Skeletal muscle cell (primary cell): ENCODE measurements at places on chromosomes 2 and 18.
A peak's percentile ranks its signal among the peaks of the same experiment; 100 is the strongest.

DNA sequence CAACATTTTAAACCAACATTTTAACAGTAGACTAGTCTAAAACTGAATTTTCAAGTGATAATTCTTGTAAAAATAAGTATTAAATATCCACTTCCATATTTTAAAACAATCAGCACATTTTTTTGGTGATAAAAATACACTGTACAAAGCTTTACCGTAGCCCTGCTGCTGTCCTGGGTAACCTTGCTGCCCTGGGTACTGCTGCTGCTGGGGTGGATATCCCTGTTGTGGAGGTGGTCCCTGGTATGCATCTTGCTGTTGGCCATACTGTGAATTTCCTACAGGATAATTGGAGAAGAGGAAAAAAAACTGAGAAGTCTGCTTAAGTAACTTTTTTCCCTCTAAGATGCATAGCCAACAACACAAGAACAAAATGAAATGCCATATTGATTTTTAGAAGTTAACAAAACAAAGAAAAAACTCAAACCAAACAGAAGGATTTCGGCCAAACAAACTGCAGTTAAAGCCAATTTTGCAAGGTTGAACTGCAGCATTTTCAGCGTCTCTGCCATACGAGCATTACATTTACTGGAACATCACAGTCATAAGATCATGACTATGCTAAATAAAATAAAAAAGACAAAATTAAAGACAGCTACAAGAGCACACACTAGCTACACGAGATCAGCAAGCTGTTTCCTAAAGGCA is 55.4 kb downstream of the SS18 start:
- DNase-seq: no peak

DNA sequence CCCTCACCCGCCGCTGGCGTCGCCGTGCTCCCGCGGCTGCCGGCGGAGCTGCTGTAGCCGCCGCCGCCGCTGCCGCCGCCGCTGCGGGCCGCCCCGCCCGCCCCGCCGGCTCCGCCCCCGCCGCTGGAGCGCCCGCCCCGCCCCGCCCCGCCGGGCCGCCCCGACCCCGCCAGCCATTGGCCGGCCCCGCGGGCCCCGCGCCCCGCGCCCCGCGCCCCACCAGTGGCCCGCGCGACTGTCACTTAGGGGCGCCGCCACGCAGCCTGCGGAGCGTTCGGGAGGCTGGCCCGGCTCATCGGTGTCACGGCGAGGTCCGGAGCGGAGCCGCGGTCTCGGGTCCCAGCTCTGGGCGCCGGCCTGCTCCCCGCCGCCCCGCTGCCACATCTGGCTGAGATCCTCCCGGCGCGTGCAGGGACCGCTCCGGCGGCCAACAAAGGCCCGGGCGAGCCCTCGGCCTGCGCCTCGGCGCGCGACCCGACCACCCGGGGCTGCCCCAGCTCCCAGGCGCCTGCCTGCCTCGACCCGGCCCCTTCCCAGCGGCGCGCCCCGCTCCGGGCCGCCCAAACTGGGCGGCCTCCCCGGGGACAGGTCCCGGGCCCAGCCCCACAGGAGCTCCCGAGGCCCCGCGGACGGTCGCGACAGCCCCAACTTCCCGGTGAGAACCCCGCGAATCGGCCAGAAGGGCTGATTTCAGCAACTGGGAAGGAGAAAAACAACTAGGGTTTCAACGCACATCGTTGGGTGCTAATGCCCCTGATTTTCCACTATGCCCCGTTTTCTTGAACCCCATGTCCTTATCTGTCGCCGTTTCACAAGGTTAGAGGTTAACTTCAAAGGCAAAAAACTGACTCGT is at the start of gene MGAT4A:
TSS of gene MGAT4A (minus strand) at position 92 of the 853 bp plus-strand sequence. CDS start 4,800 bp downstream, outside the sequence.
- no peak for DNase-seq

- DNase-seq: no peak
Measured at GRCh38 chr18:12362473-12363174, 14.4 kb downstream of the AFG3L2 start.

GRCh38 chr2:130286983-130287655 is 55.6 kb upstream of the IMP4 start:
- DNase-seq: no peak

DNA sequence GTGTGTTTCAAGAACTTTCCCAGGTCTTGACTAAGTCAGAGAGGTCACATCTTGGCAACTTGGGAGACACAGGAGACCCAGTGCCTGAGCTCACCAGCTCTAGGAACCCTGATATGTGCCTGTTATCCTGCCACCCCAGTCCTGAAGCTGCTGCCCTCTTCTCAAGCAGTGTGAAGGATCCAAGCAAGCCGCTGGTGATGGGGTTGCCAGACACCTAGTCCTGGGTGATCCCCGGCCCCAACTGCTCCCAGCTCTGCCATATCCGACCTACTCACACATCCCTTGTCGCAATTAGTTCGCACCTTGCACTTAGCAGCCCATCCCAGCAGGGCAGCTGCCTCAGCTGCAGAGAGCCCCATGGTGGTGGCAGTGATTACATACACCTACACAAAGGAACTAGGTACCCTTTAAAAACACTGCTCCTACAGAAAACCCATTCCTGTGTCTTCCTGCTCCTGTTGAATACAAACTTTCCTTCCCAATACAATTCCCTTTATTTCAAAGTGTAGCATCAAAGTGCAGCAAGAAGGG is 247.2 kb upstream of the RAB12 start:
- DNase-seq: no peak

GRCh38 chr2:177578454-177578853 is 185.9 kb downstream of the AGPS start:
- DNase-seq: no peak

- DNase-seq: no peak
Measured at GRCh38 chr2:31654241-31654640, 73.5 kb upstream of the SRD5A2 start.

DNA sequence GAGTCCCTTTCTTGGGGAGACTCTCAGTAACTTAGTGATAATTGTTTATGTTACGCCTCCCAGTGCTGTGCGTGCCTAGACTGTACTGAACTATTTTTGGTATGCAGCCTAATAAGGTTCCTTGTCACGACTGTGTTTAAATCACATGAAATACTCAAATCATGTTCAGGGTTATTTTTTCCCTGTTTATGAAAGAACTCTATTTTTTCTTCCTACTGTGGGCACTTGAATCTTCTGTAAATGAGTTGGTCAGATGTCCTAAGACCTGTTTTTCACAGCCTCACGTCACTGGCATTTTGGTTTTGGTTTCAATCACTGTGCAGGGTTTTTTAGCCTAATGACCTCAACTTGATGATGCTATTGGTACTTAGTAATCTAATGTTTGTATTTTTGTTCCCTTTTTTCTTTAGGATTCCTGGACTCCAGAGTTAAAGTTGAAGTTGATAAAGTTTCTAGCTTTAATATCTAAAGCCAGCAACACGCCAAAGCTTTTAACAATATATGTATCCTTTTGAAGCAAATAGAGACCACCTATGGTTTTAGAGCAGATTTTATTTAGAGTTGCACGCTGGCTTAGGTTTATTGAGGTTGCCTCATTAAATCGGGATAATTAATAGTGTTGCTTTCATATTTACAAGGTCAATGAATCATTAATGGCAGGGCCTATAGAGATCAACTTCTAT is 24.0 kb downstream of the ARMC9 start:
- DNase-seq: no peak

DNA sequence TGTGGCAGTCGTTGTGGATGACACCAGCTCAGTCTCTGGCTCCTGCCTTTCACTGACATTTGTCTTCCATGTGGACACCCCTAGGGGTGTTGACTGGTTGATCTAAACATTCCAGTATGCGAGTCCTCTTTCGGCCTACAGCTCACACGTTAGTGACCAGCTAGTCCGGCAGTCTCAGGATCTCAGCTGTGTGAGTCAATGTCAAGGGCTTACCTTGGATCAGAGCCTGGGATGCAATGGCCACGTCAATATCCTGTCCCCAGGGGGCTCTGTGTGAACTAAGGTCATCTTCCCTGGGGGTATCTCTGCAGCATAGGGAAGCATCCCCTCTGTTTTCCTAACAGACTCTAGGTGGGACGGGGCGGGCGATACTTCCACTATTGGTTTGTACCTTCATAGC is 35.1 kb upstream of the YWHAQ start:
- peak; percentile 83 for DNase-seq

GRCh38 chr18:59877361-59877760 is 22.4 kb upstream of the PMAIP1 start:
- DNase-seq: no peak

GRCh38 chr18:37476182-37476581 is 89.4 kb downstream of the CELF4 start:
- no peak for DNase-seq

DNA sequence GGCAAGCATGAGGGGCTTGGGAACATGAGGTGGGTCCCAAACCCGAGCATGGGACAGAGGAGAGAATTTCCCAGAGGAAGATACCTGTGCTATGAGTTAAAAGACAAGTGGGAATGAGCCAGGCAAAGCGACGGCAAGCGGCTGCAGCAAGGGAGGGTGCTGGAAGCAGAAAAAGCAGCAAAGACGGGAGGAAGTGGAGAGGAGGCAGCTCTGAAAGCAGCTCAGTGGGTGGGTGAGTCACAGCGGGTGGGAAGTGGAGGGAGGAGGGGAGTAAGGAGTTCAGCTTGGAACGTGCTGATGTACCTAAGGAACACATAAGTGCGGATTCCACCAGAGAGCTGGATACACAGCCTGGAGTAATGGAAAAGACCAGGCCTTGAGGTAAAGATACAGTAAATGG is 41.4 kb downstream of the THUMPD2 start:
- DNase-seq: peak; percentile 81

GRCh38 chr2:44197816-44198215 is 29.1 kb downstream of the PPM1B start:
- DNase-seq: no peak

- no peak for DNase-seq
Measured at GRCh38 chr2:50951437-50951836, 80.5 kb downstream of the NRXN1 start.

GRCh38 chr2:42125841-42126594 is 43.1 kb upstream of the EML4 start:
- DNase-seq: no peak

GRCh38 chr2:85988175-85988913 is 99.6 kb upstream of the ST3GAL5 start:
- DNase-seq: no peak

- DNase-seq: no peak
Measured at GRCh38 chr2:10599921-10600320, 89.9 kb downstream of the NOL10 start.

DNA sequence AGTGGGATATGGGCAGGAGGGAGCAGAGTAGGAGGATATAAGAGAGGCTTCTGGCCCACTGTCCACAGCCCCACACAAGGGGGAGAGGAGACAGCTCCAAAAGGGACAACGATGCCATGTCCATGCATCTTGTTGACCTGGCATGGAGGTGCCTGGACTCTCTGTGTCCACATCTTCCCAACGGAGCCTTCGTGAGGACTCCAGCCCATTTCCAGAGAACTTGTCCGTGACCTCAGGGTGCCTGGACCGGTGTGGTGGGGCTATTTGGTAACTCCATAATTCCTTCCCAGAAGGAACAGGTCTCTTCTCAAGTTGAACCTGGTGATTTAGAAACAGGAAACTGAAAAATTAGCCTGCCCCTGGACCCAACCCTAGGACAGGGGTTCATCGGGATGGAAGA is 133.9 kb downstream of the CYP26B1 start:
- no peak for DNase-seq

- DNase-seq: no peak
Measured at GRCh38 chr2:31296641-31297287, 62.8 kb downstream of the EHD3 start.

DNA sequence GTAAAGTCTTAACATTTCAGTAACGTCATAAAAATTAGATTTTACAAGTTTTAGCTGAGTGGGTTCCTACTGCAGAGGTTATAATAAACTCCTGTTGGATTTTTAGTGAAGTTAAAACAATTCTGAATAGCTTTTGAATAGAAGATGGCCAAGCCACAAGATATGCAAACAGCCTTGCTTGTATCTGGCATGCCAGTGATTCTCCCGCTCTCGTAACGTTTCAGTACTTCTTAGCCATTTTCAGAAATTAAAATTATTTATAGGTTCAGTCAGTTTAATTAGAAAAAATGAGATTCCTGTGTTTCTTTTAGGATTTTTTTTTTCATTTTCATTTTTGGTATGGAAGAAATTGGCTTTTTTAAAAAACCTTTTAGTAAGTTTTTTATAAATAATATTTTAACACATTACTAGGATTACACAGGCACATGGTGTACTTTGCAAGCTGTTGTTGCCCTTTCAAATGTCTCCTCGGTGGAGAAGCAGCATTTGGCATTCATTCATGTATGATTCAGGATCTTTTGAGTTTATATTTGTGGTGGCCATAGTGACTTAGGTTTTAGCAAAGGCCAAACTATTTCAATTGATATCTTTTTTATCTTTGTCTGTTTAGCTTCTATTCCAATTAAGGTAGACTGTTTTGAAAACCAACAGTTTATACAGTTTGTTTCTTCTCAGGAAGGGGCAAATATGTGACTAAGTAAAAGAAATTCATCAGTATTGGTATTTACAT is 30.6 kb upstream of the RND3 start:
- DNase-seq: peak; percentile 67

- no peak for DNase-seq
Measured at GRCh38 chr2:110783196-110783873, 51.0 kb downstream of the ACOXL start.

- no peak for DNase-seq
Measured at GRCh38 chr2:770776-771175, 93.6 kb upstream of the TMEM18 start.

DNA sequence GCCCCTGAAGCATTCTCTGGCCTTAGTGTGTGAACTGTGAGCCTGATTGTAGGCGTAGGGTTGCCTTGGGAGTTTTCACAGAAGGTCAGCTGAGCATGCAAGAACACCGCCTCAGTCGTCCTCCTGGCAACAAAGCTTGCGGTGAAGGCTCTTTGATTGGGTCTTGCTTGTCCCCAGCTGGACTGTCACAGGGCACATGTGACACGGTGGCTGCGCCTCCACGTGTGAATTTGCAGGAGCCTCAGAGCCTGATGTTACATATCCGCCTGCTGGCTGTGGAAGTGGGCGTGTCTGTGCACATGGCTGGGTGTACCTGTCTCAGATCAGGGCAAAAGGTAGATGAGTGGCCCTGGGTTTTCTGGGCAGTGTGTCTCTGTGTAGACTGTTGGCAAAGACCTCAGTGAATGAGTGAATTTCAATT is 228.7 kb downstream of the HAUS1 start:
- no peak for DNase-seq

- DNase-seq: no peak
Measured at GRCh38 chr2:102112692-102113665, 29.6 kb upstream of the IL1R1 start.

DNA sequence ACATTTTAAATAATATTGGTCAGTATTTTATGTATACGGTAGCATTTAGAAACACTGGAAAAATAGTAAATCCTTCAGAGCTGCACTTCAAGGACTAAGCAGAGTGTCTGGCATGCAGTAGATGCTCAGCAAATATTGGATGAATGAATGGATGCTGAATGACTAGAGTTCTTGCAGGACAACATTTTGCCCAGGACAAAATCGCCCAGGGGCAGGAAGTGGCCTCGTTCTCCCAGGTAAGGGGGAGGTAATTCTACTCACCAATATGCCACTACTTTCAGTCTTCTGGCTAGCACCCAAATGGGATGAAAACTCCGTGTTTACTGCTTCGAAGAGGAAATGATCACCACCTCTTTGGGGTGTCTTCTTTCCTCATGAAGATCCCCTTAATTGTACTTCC is 4.0 kb upstream of the DGUOK start:
- DNase-seq: no peak
